ENCODE measurements at places on chromosomes 13 and 19.

- peak; percentile 65 for DNase-seq
Observed at GRCh38 chr13:85261757-85262346, 537.4 kb downstream of the SLITRK6 start.

GRCh38 chr19:3154957-3155736, 19.3 kb downstream of the GNA15 start:
- DNase-seq = no peak

- DNase-seq = no peak
Observed at GRCh38 chr13:93700115-93700514, 473.5 kb downstream of the GPC6 start.

GRCh38 chr19:19410553-19411550, 5.4 kb downstream of the GATAD2A start:
- no peak for DNase-seq

DNA sequence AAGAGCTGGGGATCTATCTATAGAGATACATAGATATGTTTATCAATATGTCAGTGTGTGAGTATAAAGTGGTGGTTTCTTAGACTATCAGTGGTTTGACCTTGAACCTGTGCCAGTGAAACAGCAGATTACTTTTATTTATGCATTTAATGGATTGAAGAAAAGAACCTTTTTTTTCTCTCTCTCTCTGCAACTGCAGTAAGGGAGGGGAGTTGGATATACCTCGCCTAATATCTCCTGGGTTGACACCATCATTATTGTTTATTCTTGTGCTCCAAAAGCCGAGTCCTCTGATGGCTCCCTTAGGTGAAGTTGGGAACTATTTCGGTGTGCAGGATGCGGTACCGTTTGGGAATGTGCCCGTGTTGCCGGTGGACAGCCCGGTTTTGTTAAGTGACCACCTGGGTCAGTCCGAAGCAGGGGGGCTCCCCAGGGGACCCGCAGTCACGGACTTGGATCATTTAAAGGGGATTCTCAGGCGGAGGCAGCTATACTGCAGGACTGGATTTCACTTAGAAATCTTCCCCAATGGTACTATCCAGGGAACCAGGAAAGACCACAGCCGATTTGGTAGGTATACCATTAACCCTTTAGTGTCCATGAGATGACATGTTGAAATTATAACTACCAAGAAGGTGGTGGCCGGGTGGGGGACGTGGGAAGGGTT, 880 bp downstream of the FGF9 start:
- peak; percentile 76 for DNase-seq
